ENCODE measurements at places on chromosomes 2 and 18. TPM values are rescaled to one million over a fixed set of nuclear protein-coding genes. Genes with fewer than 3 reads are reported as not detected.

Gene PAIP2B
- 20.4 TPM for total RNA-seq

Gene LRATD1
- 29.8 TPM for total RNA-seq

Gene RAB6C
- 0.41 TPM for total RNA-seq

Gene AP1S3
- total RNA-seq, result 2.0 TPM

Gene TCF23
- total RNA-seq, result not detected

Gene C2orf72
- 27.7 TPM for total RNA-seq

Gene HADHA
- 85.2 TPM for total RNA-seq

Gene CROCC2
- total RNA-seq, result not detected

Gene PSMG2
- 67.7 TPM for total RNA-seq

Gene PPIL3
- total RNA-seq, result 46.5 TPM

Gene PLCD4
- total RNA-seq, result 1.2 TPM

Gene CTAGE1
- not detected for total RNA-seq

Gene MCFD2
- 42.4 TPM for total RNA-seq

Gene SLC9A4
- under 0.01 TPM for total RNA-seq

Gene HOXD4
- not detected for total RNA-seq

Gene SNED1
- 4.5 TPM for total RNA-seq

Gene PJVK
- 2.4 TPM for total RNA-seq

Gene CYS1
- 0.82 TPM for total RNA-seq

Gene IL36B
- total RNA-seq, result not detected

Gene PSTPIP2
- total RNA-seq, result 0.41 TPM

Gene PSMA8
- total RNA-seq, result not detected

Gene TXNDC2
- not detected for total RNA-seq

Gene DHRS9
- total RNA-seq, result 0.82 TPM

Gene LAPTM4A
- total RNA-seq, result 92.9 TPM

Gene RGPD3
- 1.2 TPM for total RNA-seq

Gene MPPE1
- total RNA-seq, result 16.3 TPM

Gene PROM2
- total RNA-seq, result 0.82 TPM

Gene GKN1
- not detected for total RNA-seq

Gene FASTKD2
- total RNA-seq, result 47.7 TPM

Gene PROKR1
- 0.82 TPM for total RNA-seq

Gene KCNF1
- total RNA-seq, result 20.0 TPM
